ENCODE measurements at places on chromosomes 7 and 10.
A peak's percentile ranks its signal among the peaks of the same experiment; 100 is the strongest.

DNA sequence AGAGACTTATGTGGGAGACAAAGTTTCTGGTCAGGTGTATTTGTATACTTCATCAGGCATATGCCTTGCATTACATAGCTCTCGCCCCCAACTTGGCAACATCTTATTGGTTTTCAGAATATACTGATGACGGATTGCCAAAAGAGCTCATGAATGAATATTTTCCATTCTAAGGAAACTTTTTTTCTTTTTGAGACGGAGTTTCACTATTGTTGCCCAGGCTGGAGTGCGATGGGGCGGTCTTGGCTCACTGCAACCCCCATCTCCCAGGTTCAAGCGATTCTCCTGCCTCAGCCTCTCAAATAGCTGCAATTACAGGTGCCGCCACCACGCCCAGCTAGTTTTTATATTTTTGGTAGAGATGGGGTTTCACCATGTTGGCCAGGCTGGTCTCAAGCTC, 6.0 kb downstream of the CYCS start:
- no peak for DNase-seq

DNA sequence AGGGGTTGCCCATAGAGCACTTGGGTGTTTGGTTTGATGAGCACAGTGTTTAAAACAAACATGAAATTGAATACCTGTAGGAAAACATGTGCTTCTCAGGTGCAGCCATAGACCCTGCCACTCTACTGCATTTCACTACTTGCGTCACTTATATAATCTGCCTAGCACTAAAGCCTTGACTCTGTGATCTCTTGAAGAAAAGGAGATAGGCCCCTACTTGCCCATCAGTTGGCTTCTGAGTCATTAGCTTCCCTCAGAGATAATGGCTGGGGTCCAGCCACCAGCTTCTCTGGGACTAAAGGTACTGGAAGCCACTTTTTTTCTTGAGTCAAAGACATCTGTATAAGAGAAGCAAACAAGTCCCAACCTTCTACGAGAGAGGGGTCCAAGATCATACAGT, 45.9 kb upstream of the BTRC start:
- peak; percentile 29 for DNase-seq

GRCh38 chr10:76763376-76763775, 874.2 kb downstream of the KCNMA1 start:
- no peak for DNase-seq

DNA sequence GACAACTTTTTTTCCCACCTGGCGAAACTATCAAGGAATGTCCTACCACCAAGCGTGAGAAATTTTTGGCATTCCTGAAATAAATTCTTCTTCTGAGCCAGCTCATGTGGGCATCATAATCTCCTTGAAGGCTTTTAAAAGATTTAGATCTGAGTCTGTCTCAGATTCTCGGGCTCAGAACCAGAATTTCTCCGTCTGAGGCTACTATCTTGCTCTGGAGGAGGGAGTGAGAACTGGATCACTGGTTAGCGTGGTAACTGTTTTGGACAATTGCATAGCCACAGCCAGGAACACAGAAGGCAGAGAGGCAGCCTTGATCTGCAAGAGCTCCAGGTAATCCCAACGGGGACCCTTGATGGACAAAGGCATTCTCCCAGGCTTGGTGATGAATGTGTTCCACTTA, 1.0 kb upstream of the PLAC9 start:
- no peak for DNase-seq

GRCh38 chr7:81688622-81689411, 81.0 kb downstream of the HGF start:
- DNase-seq, result no peak

DNA sequence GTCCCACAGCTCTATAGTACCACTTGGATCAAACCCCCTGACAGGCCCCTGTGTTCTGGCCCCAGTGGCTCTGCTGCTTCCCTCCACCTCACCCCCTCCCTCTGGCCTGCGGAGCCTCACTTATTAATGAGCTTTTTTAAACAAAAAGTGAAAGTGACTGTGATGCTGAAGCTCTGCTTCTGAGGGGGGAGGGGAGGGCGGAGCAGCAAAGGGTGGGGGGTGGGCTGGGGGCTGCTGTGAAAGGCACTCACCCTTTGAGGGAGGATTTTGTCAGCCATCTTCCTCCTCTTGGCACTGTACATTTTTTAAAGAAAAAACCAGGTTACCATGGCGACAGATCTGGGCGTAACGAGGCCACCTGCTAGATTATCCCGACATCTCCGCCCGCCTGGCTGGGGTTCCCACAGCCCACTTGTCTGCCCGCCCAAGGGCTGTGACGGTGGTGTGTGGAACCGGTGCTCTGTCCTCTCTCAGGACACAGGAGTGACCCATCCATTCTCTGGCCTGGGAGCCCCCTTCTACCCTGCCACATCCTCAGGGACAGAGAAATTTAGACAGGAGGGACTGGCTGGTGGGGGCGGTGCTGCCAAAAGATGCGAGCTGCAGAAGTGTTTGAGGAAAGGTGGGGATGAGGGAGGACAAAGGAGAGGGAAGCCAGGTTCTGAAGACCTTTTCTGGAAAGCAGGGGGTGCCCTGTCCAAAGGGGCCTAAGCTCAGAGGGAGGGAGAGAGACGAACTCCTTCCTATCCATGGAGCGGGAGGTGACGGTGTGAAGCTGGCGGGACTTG, 4.9 kb downstream of the SMARCD3 start:
- peak; percentile 66 for DNase-seq

DNA sequence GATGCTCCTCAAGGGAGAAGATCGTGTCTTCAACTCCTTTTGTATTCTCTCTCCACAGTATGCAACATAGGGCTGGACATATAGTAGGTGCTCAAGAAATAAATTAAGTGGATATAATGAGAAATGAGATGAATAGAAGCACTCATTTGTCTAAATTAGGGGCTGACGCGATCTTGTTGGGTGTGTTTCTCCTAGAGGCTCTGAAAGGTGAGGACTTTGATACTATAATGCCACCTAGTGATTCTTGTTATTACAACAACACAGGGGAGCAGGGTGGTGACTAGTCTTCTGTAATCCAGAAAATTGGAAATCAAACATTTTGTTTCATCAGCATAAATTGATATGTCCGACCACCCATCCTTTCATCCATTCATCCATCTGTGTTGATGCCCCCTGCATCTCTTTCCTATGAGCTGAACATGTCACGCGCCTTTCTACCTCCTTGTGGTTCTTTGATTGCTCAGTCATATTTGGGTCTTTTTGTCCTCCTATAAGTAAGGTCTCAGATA, 3.5 kb upstream of the CFAP58 start:
- DNase-seq, result peak; percentile 87

- DNase-seq, result no peak
Measured at GRCh38 chr7:40772096-40772495, 637.3 kb downstream of the SUGCT start.

DNA sequence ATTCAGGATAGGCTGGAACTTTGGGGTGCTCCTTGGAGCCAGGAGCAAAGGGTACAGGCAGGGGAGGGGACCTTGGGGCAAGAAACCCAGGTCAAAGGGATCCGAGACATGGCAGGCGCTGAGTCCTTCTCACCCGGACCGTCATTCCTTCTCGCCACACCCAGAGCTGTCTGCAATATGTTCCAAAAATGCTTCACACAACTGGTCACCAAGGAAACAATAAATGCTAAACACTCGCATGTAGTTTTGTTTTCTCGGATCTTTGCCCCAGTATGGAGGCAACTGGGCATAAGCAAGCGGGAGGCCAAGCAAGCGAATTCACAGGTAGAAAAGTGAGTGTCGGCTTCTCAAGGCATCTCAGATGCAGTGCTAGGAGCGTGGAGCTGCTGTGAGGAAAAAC, 80.8 kb downstream of the PIP4K2A start:
- no peak for DNase-seq

DNA sequence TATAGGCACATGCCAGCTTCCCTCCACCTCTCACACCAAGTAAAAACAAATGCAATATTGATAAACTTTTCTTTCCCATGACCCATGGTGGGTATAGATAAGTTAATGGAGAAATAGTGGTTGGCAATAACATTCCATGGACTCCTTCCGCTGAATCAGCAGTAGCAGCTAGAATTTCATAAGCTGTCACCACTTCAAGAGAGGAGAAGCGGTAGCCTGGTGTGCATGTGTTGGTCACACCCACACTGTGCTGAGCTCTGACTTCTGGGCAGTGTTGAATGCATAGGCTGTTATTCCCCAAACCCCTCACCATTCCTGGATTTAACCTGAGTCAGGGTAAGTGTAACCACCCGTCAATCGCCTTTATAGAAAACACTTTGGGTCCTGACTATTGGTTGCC, 32.5 kb upstream of the BMPER start:
- DNase-seq, result no peak

- no peak for DNase-seq
Measured at GRCh38 chr7:117092785-117093184, 139.5 kb downstream of the ST7 start.

DNA sequence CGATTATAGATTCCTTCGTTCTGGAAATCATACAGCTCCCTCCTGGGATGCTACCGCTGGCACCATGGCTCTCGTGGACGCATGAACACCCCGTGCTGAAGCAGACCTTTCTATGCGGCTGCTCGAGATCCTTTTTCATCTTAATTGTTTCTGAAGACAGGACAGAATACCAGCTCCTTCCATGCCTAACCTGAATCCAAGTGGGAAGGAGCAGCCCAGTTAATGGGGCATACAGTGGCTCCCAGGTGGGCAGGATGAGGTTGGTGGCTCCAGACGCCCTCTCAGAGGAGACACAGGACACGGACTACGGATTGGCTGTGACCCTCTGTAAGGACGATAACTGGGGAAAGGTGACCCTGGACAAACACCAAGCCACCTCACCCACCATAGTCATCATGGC, 18.4 kb upstream of the LOXL4 start:
- no peak for DNase-seq

GRCh38 chr10:111113961-111114757, 37.3 kb downstream of the ADRA2A start:
- DNase-seq, result peak; percentile 29

DNA sequence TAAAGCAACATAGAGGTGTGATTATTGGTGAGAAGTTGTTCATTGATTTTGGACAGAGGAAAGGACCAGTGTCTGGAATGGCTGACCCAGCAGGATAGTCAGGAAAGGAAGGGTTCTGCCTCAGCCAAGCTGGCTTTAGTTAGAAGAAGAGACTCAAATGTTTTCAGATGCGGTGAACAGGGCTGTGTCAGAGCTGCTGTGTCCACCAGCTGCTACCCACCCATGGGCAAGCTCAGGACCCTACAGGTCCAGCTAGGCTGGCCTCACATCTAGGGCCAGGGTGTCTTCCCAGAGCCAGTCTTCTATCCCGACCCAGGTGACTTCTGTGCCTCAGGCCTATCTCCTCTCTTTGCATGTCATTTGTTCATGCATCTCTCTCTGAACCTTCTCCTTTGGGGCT, 37.3 kb upstream of the CXCL12 start:
- no peak for DNase-seq

DNA sequence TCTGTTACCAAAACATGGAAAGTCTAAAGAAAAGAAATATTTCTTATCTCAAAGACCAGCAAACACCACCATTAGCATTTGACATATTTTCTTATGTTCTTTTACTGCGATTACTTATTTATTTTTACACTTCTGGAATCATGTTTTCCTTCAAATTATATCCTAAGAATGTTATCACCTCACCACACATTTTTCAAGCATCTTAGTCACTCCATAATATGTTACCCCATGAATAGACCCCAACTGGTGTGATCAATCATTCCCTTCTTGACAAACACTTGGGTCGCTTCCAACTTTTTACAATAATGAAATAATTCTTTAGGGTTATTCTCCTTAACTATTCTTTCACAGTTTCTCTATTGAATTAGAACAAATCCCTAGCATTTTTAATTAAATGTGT, 67.4 kb downstream of the AMPH start:
- no peak for DNase-seq

DNA sequence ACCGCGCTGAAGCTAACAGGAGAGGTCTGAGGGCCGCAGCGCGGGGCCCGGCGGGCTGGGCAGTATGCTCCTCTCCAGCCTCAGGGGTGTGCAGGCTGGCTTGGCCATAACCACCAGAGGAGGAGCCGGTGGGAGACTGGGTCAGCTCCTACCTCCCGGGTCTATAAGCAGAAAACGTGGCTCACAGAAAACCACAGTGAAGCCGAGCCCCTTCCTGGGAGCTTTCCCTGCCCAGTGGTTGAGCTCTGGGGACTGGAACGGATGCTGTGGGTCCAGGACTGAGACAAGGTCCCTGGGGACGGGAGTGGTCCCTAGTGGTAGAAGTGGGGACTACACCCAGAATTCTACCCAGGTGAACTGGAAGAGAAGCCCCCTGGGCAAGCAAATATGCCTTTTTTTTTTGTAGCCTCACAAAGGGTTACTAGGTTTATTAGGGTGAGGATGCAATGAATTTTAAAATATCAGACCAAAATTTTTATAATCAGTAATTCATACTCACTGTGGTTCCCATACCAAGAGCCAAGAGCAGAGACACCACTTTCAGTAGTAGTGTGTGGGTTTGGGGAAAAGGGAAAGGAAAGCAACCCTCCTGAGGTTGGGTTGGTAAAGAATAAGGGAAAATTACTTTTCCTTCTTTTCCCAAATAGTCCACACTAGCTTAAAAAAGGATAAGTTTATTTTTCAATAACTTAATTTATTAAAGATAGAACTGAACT, 67.9 kb upstream of the PRKCQ start:
- DNase-seq, result peak; percentile 65

GRCh38 chr10:67976292-67977245, 92.1 kb downstream of the SIRT1 start:
- peak; percentile 8 for DNase-seq

- no peak for DNase-seq
Measured at GRCh38 chr7:12993025-12993424, 305.6 kb downstream of the ARL4A start.

- DNase-seq, result no peak
Measured at GRCh38 chr10:51629934-51630639, 69.3 kb downstream of the CSTF2T start.

DNA sequence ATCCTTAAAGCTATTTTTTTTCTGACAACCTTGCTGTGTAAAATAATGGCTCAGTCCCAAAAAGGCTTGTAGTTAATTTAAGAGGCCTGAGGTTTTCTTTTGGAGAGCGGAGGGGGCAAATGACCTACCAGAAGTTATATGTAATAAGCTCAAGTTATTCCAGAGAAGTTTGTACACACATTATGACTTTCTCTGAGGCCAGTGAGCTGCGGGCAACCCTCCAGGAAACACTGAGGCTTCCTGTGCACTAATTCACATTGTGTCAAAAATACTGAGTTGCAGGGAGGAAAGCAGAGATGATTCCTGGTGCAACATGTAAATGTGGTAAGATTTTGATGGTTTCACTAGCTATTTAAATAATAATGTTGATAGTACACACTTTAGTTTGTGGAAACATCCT, 188.6 kb downstream of the DIP2C start:
- DNase-seq, result no peak
